CD4-positive, alpha-beta T cell treated with Interleukin-4 for 4 hours (primary cell): ENCODE measurements at places on chromosomes 2 and 18.

- DNase-seq = no peak
These were observed 824.3 kb upstream of the ZEB2 start for GRCh38 chr2:145344076-145344724.

- no peak for DNase-seq
These were observed 1583.2 kb downstream of the SUCLG1 start for GRCh38 chr2:82875858-82876257.

DNA sequence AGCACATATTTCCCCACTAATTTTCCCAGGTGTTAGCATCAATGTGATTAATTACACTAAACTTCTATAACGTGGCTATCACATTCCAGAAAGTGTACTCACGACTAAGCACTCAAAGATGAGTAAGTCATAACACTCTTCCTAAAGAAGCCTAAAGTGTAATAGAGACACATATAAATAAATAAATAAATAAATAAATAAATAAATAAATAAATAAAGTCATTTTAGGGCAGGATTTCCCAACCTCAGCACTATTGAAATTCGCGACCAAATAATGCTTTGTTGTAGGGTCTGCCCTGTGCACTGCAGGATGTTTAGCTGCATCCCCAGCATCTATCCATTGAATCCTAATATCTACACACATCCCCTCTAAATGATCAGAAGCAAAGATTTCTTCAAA is 390.9 kb downstream of the CDH7 start:
- no peak for DNase-seq

- no peak for DNase-seq
These were observed 28.0 kb downstream of the KCNK3 start for GRCh38 chr2:26720322-26721114.

DNA sequence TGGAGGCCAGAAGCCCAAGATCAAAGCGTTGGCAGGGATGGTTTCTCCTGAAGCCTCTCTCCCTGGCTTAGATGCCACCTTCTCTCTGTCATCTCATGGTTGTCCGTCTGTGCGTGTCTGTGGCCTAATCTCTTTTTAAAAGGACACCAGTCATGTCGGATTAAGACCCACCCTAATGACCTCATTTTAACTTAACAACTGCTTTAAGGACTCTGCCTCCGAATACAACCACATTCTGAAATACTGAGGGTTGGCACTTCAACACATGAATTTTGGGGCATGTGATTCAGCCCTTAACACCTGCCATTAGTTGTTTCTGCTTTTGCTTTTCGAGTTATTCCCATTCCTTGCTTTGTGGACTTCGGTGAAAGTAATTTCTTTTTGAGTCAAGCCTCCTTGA is 97.8 kb upstream of the SMIM21 start:
- DNase-seq = no peak

DNA sequence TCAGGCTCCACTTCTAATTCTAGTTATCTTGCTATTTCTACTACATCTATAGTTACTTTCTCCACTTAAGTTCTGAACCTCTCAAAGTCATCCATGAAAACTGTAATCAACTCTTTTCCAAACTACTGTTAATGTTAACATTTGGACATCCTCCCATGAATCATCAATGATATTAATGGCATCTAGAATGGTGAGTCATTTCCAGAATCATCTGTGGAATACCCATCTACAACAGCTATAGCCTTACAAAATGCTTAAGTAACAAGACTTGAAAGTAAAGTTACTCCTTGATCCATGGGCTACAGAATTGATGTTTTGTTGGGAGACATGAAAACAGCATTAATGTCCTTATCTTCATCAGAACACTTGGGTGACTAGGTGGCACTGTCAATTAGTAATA is 35.4 kb downstream of the BARD1 start:
- no peak for DNase-seq
